ENCODE measurements at places on chromosomes 5 and 9. TPM values are rescaled to one million over a fixed set of nuclear protein-coding genes. Genes with fewer than 3 reads are reported as not detected.

Gene PCDHB7
- polyA plus RNA-seq: not detected

Gene ANKRD34B
- polyA plus RNA-seq: not detected

Gene SLIT3
- polyA plus RNA-seq: not detected

DNA sequence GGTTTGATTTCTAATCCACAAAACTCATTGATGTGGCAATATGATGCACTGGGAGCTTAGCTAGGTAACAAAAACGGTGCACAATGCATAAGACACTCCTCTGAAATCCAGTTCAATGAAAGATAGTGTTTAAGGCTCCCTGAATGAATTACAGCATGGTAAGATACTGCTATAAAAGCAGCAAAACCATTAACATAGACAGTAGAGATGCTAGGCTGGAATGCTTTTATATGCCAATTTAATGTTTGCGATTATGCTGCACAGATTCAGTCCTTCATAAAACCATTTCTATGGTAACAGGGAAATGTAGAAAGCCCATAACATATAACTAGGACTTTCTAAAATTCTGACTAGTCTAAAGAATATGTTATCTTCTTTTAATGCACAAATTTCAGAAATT, 180.8 kb upstream of the NUDT12 start:
- no peak overlapping the region for H3K27ac ChIP-seq
- no peak for DNase-seq
- no peaks in the 10 kb centered on the region for H3K36me3 ChIP-seq
- H3K4me1 ChIP-seq: no peaks in the 10 kb centered on the region

GRCh38 chr5:67963789-67964519, 251.6 kb upstream of the PIK3R1 start:
- no peak overlapping the region for H3K4me3 ChIP-seq
- H3K27me3 ChIP-seq: no peaks in the 10 kb centered on the region
- DNase-seq: no peak
- no peak overlapping the region for H3K27ac ChIP-seq
- no peaks in the 10 kb centered on the region for H3K36me3 ChIP-seq
- H3K4me1 ChIP-seq: no peaks in the 10 kb centered on the region

- H3K4me3 ChIP-seq: no peak overlapping the region
- H3K36me3 ChIP-seq: no peaks in the 10 kb centered on the region
- H3K27me3 ChIP-seq: no peaks in the 10 kb centered on the region
- H3K4me1 ChIP-seq: no peaks in the 10 kb centered on the region
Observed at GRCh38 chr5:130068101-130068500, 163.8 kb downstream of the CHSY3 start.

- no peak for DNase-seq
- H3K27ac ChIP-seq: no peak overlapping the region
- H3K4me1 ChIP-seq: no peaks in the 10 kb centered on the region
- no peaks in the 10 kb centered on the region for H3K27me3 ChIP-seq
- H3K4me3 ChIP-seq: no peak overlapping the region
Observed at GRCh38 chr5:17022296-17022695, 86.2 kb upstream of the MYO10 start.

Gene VCP
- polyA plus RNA-seq: 134 TPM

DNA sequence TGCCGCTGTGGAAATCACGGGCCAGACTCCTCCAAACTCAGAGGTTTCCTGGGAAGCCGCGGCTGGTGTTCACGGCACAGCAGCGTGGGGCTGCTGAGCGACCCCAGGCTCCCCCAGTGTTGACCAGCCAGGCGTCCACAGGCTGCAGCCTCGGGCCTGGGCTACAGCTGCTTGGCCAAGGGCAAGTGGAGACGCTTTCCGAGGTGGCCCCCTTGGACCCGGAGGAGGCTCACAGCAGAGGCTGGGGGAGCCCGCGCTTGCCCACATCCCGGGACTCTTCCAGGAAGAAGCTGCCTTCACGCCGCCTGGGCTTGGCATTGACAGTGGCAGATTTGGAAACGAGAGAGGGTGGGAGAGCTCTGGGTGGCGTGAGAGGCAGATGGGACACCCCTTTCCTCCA, 53.1 kb upstream of the FCN2 start:
- no peaks in the 10 kb centered on the region for H3K27me3 ChIP-seq
- no peaks in the 10 kb centered on the region for H3K36me3 ChIP-seq
- H3K4me3 ChIP-seq: no peak overlapping the region

DNA sequence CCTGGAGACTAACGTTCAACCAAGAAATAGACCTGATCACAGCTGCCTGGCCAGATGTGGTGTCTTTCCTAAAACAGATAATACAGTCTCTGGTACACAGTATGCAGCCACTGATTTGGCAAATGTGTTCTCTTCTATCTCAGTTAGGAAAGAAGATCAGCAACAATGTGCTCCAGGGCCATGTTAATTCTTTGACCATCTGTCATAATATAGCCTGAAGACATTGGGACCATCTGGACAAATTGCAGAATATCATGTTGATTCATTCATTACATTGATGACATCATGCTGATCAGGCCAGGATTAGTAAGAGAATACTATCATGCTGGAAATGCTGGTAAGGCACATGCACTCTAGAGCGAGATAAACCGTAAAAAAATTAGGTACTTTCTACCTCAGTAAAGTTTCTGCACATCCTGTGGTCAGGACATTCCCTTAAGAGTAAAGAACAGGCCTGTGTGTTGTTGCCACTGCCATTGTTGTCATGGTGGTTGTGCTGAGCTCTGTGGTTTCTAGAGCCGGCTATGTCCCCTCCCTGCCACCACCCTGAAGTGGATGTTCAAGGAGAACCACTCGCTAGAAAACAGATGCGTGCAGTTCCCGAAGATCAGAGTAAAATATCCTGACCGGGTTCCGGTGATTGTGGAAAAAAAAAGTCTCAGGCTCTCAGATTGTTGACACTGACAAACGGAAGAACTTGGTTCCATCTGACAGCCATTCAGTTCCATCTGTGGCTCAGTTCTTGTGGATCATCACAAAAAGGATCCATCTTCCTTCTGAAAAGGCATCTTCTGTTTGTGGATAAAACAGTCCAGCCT, 6.4 kb upstream of the JMY start:
- H3K4me3 ChIP-seq: no peak overlapping the region
- H3K27me3 ChIP-seq: no peaks in the 10 kb centered on the region
- DNase-seq: no peak
- no peaks in the 10 kb centered on the region for H3K36me3 ChIP-seq

- H3K36me3 ChIP-seq: no peaks in the 10 kb centered on the region
- H3K27ac ChIP-seq: no peak overlapping the region
- H3K4me1 ChIP-seq: no peaks in the 10 kb centered on the region
- DNase-seq: no peak
- no peaks in the 10 kb centered on the region for H3K27me3 ChIP-seq
- H3K4me3 ChIP-seq: no peak overlapping the region
Observed at GRCh38 chr5:139065306-139065705, 132.9 kb downstream of the SIL1 start.

Gene ROPN1L
- 1.4 TPM for polyA plus RNA-seq

DNA sequence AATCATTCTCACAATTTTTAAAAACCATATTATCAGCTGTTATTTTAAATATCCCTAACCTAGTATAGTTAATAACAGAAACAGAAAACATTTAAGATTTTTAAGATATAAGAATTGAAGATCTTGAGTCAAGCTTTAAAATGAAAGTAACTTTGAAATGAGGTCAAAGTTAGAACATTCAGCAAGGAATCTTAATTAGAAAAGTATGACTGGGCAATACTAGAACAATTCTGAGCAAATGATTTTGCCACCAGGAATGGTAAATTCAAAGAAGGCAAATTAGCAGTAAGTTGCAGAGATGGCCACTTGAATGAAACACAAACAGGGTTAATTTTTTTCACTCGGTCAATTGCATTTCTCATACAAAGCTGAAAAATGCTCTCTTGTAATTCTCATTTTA, 117.9 kb downstream of the NXNL2 start:
- H3K4me1 ChIP-seq: no peaks in the 10 kb centered on the region
- no peaks in the 10 kb centered on the region for H3K36me3 ChIP-seq
- DNase-seq: no peak
- H3K27me3 ChIP-seq: no peaks in the 10 kb centered on the region
- no peak overlapping the region for H3K4me3 ChIP-seq

DNA sequence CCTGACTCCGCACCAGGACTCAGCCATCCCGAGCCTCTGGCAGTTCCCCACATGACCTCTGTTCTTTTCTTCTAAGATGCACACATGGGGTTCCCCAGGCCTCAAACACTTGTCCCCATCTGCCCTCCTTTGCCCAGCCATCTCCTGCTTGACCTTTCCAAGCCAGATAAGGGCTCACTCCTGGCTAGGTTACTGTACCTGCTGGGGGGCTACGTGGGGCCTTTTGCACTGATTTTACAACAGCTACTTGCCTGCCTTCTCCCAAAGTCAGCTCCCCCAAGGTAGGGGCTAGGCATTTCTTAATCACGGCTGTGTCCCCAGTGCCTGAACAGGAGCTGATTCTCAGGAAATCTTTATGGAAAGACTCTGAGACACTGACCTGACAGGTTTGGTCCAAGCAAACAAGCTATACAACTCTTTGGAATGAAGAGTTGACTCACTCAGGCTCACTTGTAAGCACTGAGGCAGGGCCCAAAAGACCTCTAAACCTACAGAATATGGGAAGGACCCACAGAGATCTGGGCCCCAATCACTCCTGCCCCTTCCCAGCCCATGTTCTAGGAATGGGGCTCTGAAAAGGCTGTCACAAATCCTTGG, 2.5 kb downstream of the MACROH2A1 start:
- H3K27me3 ChIP-seq: no peaks in the 10 kb centered on the region
- DNase-seq: no peak
- H3K4me1 ChIP-seq: peaks cover 22% of the 10 kb centered on the region
- no peaks in the 10 kb centered on the region for H3K36me3 ChIP-seq

DNA sequence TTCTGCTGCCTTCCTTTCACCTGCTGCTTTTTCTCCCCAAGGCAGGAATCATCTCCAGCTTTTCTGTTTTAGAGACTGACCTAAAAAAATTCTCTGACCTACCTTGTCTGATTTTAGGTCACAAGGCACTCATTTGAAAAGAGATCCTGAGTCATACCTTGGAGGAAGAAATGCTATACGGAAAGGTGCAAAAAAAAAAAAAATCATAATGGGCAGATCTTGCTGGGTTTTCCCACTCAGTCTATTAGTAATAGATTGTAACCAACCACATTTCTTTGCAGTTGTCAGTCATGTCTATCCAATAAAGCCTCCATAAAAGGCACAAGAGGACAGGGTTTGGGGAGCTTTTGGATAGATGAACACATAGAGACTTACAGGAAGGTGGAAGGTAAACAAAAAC, 70.0 kb downstream of the MTREX start:
- H3K36me3 ChIP-seq: no peaks in the 10 kb centered on the region
- no peak overlapping the region for H3K27ac ChIP-seq
- no peak for DNase-seq
- H3K4me1 ChIP-seq: no peaks in the 10 kb centered on the region
- H3K4me3 ChIP-seq: no peak overlapping the region

DNA sequence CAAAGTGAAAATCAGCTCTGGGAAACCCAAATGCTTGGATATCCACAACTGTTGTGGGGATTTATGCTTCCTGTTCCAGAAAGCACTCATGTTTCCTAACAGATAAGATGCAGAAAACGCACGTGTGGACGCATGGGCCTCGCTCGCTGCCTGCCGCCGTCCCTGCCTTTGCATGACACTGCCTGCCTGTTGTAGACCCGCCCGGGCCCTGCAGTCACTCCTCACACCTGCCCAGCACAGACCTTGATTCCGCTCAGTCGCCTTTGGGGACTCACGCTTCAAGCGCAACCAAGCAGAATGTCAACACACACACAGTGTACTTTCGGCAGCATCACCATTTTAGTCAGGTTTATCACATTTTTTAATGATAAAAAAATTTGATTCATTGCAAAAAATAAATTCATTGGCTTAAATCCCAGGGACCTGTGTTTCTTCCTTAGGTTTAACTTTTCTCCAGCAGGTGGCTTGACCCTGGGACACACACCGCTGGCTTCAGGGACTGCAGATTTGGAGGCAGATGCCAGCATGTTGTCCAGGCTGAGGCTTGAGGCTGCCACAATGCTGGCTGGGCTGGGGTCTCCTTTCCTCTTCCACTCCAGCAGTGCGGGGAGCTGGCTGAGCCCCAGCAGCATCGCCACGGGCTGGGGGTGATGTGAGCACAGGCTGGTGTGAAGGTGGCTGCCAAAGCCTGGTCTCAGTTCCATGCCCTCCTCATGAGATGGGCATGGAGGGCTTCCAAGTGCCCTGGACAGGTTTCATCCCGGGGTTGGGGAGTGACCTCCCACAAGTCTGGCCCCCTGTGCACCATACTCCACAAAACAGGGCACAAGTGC, 416.9 kb upstream of the IRX4 start:
- no peaks in the 10 kb centered on the region for H3K27me3 ChIP-seq
- H3K4me3 ChIP-seq: no peak overlapping the region
- no peaks in the 10 kb centered on the region for H3K36me3 ChIP-seq
- no peaks in the 10 kb centered on the region for H3K4me1 ChIP-seq

DNA sequence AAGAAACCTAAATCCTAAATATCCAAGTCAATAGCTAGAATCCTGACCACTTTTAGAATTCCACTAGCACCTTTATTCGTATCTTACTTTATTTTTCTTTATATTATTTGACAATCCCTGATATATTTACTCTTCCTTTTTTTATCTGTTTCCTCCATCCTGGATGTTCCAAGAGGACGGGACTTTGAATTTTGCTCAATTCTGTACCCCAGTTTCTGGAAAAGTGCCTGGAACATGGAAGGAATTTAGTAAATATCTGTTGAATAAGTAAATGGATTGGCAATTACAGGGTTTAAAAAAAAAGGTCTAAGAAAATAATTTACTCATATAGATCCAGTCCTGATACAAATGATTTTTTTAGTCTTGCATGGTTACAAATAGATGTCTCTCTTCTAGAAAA, 1.2 kb upstream of the NIPSNAP3A start:
- H3K27ac ChIP-seq: no peak overlapping the region
- no peak for DNase-seq
- H3K4me3 ChIP-seq: no peak overlapping the region
- no peaks in the 10 kb centered on the region for H3K4me1 ChIP-seq
- no peaks in the 10 kb centered on the region for H3K27me3 ChIP-seq

Gene SH3GL2
- not detected for polyA plus RNA-seq

- no peaks in the 10 kb centered on the region for H3K4me1 ChIP-seq
- H3K4me3 ChIP-seq: no peak overlapping the region
- no peaks in the 10 kb centered on the region for H3K36me3 ChIP-seq
- H3K27ac ChIP-seq: no peak overlapping the region
- no peaks in the 10 kb centered on the region for H3K27me3 ChIP-seq
Observed at GRCh38 chr5:71996789-71997188, 110.5 kb upstream of the MAP1B start.

Measured in naive thymus-derived CD4-positive, alpha-beta T cell (primary cell).